ENCODE measurements at places on chromosomes 1 and 21. TPM values are rescaled to one million over a fixed set of nuclear protein-coding genes. Genes with fewer than 3 reads are reported as not detected.

PDC gene
- total RNA-seq, result not detected

FAM110D gene
- 5.2 TPM for total RNA-seq

AKR1A1 gene
- total RNA-seq, result 96.8 TPM

GJA4 gene
- 25.5 TPM for total RNA-seq

GRCh38 chr1:40908350-40908749 lies 46.2 kb upstream of the CITED4 start:
- no peak for DNase-seq

DNA sequence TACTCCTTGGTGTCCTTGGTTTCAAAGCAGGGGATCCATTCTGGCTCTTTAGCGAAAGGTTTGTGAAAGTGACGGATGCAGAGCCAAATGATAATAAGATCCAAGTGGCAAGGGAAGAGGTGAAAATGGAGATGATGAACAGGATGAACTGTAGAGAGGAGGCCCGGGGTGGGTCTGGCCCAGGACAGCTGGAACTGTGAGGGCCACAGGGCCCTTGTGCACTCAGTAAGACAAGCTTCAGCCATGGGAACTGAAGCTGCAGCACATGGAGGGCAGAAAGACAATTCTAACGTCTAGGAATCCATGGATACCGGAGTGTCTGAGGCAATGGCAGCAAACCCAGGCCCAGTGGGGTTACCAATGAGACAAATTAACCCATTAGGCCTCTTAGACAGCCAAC lies 4.8 kb downstream of the KCNA2 start:
- DNase-seq, result no peak

- DNase-seq, result no peak
Measured at GRCh38 chr1:118244194-118244593, 59.2 kb upstream of the SPAG17 start.

DNA sequence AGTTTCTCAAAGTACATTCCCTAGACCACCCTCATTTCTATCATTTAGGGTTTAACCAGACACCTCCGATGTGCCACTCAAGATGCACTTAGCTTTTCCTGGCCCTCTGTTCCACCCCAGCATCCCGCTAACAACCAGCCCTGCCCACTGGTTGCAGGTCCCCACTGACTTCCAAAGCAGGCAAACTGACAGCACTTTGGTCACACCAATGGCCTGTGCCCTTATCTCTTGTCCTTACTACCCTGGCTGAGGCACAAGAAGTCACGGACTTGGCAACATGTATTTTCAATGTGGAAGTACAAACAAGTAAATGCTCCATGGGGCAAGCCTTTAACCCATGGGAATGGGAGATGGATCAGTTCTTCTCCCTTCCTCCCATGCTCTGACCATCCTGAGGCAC lies 357.1 kb downstream of the OMA1 start:
- peak; percentile 23 for DNase-seq

DNA sequence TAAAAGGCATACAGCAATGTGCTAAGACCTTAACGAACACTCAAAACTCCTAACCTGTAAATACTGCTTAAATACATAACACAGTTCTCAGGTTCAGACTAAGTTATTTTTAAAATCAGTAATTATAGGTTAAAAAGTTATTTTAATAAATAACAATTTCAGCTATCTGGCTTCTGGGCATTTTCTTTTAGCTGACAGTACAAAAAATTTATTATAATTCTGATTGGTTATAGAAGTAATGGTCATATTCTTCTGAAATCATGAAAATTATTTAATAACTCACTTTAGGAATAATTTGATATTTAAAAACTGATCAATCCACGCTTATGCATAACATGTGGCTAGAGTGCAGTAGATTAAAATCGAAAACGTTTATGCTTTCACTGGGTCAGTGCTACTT lies 10.7 kb downstream of the RGS18 start:
- no peak for DNase-seq

DNA sequence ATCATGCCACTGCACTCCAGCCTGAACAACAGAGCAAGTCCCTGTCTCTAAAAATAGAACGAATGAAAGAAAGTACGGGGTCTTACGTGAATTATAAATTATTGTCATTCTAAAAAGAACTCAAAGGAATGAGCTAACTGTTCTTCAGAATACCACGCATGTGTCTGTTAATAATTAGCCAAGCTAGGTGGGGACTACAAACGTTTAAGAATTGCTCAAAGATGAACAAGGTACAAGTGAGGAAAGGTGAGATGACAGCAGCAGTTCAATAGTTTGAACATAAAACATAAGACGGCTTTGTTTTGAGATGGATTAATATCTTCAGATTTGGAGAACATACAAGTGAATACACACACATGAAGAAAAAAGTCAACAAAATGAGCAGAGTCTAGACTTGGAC lies 79.6 kb downstream of the UBR4 start:
- no peak for DNase-seq

DNA sequence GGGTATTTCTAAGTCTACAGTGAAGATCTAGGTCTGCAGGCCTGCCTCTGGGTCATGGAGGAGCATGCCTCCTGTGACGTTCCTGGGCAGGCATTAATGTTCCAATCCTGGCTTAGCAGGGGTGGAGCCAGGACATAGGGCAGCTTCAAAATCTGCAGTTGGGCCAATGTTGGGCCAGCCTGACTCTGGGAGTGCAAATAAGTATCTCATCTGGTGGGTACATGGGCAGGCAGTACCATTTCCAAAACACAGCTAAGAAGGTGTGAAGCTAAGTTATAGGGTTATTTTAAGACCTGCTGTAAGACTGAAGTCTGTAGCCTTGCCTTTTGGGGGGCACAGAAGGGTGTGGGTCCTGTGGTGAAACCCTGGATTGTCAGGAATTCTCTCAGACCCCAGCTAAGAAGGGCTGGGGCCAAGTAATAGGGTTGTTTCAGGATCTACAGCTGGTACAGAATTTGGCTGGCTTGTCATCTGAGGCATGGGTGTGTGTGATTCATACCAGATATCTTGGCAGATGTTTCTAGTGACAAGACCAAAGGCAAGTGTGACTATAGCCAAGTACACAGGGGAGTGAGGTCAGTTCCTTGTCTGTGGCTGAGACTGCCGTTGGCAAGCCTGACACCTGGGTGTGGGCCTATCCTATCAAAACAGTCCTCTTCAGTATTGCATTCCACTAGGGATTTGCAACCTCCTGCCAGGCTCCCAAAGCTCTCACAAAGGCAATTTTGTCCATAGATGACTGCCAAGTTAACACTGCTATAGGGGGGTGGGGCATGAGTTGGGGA lies 468.7 kb upstream of the B3GALT2 start:
- DNase-seq, result no peak

DNA sequence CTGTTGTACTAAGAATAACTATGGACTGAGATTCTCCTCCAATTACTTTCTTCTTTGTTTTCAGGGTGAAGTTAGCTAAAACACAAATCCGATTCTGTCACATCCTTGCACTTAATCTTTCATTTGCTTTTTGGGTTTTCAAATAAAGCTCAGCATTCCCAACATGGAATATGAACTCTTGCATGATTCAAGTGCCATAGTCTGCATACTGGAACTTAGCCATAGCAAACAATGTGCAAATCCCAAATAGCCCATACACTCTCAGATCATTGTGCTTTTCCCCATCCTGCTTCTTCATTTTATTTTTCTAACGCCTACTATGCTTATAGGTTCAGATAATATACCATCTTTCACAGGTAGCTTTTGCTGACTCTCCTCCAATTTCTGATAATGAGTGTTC lies 455.8 kb upstream of the PRMT6 start:
- DNase-seq, result no peak

GRCh38 chr1:10975567-10976326 lies 36.7 kb upstream of the TARDBP start:
- DNase-seq, result no peak

DNA sequence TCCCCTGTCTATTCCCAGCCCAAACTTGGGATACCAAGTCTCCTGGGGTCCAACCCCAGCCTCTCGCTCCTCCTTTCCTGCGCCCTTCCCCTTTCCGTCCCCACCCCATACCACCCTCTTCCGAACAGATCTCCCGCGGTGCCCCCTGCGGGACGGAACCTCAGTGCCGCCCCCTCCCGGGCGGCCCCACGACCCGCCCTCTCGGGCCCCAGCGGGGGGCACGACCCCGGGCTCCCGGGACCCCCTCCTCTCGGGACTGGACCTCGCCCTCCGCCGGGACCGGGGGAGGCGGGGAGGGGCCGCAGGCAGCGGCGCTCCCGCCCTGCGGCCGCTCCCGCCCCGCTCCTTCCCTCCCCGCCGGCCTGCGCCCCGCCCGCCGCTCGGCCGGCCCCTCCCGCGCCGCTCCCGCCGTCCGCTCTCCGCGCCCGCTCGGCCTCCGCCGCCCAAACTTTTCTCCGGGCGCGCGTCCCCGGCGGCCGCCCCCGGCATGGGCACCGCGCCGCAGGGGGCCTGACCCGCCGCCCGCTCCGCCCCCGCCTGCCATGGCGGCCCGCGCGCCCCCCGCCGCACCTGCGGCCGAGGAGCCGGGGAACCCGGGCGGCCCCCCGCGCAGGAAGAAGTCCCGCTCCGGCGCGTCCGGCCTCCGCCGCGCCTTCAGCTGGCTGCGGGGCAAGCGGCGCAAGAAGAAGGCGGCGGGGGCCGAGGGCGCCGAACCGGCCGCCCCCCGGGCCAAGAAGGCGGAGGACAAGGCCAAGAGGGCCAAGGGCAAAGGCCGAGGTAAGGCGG lies 39.0 kb upstream of the SYNC start:
- peak; percentile 36 for DNase-seq

DNA sequence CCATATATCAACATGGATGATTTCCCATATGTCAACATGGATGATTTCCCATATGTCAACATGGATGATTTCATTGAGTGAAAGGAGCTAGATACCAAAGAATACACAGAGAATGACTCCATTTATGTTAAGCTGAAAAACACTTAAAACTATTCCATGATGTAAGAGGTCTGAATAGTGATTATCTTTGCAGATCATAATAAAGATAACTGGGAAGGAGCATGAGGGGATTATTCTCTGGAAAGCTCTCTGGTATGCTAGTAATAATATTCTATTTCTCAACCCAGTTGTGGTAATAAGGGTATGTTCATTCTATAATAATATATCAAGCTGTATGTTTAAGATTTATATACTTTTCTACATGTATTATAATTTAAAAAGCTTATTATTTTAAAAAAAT lies 14.1 kb downstream of the SYNJ1 start:
- DNase-seq, result no peak

DNA sequence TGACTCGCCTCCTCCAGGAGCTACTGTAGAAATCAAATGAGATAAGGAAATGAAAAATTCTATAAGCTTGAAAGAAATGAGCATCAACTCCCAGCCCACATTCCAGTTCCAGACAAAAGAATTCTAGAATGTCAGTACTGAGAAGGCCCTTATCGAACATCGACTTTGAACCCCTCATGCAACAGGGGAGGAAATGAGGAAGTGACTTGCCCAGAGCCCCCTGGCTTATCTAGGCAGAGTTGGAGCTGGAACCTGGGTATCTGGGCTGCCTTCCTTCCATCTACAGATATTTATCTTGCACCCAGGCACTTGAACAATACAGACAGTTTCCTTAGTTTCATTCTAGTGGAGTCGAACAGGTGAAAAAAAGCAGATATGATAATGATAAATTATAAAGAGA lies 22.3 kb downstream of the MECR start:
- DNase-seq, result no peak

DNA sequence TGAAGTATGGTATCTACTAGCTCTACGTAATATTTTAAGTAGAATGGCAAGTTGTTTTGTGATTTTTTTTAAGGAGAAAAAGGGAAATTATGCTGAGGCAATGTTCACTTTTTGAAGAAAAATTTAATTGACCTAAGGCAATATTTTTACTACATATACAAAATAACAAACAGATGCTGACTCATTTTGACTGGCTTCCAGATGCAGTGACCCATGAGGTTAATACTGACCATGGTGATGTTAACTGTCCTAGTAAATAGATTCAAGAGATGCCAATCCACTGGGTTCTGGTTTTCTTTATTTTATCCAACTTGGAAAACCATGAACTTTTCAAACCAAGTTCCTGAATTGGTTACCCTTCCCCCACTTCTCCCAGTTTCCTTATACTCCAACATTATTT lies 154.9 kb downstream of the CRB1 start:
- DNase-seq, result no peak

- no peak for DNase-seq
Measured at GRCh38 chr1:179066471-179066870, 15.4 kb upstream of the TOR3A start.

DNA sequence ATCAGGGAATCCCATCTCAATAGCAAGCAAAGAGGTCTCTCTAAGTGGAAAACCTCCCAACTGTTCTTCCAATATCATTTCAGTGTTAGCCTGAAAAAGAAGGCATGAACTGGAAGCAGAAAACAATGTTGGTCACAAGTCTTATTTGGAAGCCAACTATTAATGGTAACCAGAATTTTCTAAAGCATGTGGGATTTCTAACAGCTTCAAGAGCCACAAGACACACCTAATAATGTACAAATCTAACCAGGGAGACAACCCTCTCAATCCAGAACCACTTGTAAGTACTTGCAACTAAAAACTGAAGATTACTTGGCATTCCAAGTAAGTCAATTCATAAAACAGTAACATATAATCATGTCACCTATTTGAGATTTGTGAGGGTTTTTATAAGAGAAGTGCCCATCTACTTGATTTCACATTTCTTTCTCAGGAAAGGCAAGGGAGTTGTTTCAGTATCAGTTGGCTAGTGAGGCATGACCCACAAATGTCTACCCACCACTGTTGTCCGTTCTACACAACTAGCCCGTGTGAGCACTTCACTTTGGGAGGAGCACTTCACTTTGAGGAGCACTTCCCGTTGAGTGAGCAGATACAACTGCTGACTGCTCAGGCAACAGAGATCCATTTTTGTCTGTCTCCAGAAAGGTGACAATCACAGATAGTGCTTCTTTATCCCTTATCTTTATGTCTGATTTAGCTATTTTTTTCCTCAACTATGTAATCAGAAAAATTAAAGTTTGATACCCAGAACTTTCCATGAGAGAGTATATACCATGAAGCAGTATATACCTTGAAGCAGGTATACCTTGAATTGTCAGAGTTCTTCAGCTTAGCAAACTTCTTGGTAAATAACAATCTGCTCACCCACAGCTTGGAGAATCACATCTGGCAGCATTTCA lies 11.1 kb downstream of the STX6 start:
- DNase-seq, result no peak

All from left cardiac atrium (tissue), 4 donors.